ENCODE measurements at places on chromosomes 7 and 10.

- H3K4me3 ChIP-seq: no peak overlapping the region
- H3K27me3 ChIP-seq: no peaks in the 10 kb centered on the region
- no peaks in the 10 kb centered on the region for H3K4me1 ChIP-seq
- peak; percentile 3 for DNase-seq
- no peak overlapping the region for H3K27ac ChIP-seq
- no peaks in the 10 kb centered on the region for H3K36me3 ChIP-seq
These were observed 46.1 kb downstream of the C1GALT1 start for GRCh38 chr7:7228472-7228871.

- H3K4me1 ChIP-seq: no peaks in the 10 kb centered on the region
- no peaks in the 10 kb centered on the region for H3K27me3 ChIP-seq
- no peak overlapping the region for H3K4me3 ChIP-seq
- H3K27ac ChIP-seq: no peak overlapping the region
- DNase-seq: no peak
These were observed 28.6 kb downstream of the PON3 start for GRCh38 chr7:95367606-95368005.

GRCh38 chr7:96784597-96784996, 75.0 kb upstream of the SEM1 start:
- no peaks in the 10 kb centered on the region for H3K27me3 ChIP-seq
- no peak overlapping the region for H3K27ac ChIP-seq
- no peaks in the 10 kb centered on the region for H3K4me1 ChIP-seq
- no peak overlapping the region for H3K4me3 ChIP-seq

DNA sequence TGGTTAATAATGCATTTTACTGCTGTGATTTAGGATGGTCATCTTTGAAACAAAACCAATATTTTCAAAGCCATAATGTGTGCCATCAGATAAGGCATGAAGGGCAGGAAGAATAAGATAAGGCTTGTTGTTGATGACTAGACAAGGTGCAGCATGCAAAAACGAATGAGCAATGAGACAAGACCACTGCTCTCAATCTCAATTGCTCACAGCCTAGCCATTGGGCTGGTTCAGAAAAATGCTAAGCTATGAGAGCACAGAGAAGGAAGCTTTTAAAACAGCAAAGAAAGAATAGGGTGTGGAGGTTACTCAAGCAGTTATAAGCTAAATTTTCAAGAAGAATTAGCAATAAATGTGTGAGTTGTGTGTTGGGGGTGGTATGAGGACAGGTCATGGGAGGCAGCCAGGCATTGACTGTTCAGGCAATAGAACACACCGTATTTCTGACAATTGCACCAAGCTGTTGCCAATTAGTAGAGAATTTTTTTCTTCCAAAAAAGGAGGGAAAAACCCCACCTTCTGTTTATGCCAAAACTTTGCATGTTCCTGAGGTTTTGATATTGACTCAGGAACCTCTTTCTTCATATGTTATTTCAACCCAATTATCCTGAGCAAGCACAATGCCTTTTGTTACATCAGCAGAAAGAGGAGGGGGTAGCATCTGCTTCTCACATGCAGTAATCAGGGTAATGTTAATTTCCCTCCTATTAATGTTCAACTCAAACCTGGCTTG, 276.5 kb downstream of the HDAC9 start:
- no peak overlapping the region for H3K27ac ChIP-seq
- H3K4me1 ChIP-seq: peaks cover 39% of the 10 kb centered on the region
- DNase-seq: no peak
- H3K4me3 ChIP-seq: no peak overlapping the region
- H3K27me3 ChIP-seq: no peaks in the 10 kb centered on the region

GRCh38 chr10:100886963-100887362, 25.8 kb upstream of the SLF2 start:
- H3K4me1 ChIP-seq: peaks cover 36% of the 10 kb centered on the region
- no peak for DNase-seq
- no peaks in the 10 kb centered on the region for H3K36me3 ChIP-seq

DNA sequence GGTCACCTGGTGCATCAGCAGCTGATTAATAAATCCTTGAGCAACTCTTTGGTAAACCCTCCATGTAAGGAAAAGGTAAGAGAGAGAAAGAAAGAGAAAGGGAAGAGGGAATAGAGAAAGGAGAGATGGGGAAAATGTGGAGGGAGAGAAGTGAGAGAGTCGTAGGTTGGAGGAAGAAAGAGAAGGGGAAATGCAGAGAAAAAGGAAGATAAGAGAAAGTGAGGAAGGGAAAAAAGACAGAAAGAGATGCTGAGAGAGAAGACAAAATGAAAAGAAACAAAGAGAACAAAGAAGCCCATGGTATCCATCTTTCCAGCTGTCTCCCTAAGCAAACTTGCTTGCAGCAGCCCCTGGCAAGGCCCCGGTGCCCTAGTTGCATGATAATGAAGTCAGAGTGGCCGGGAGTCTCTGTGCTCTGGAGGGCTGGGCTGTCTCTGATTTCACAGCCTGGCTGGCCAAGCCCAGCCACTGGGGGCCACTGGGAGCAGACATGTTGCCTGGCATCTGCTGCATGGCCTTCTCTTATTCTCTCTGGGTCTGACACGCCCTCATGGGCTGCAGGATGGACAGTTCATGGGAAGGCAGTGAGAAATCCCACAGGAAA, 48.4 kb downstream of the PRR15 start:
- no peak for DNase-seq
- no peaks in the 10 kb centered on the region for H3K27me3 ChIP-seq
- H3K36me3 ChIP-seq: no peaks in the 10 kb centered on the region

DNA sequence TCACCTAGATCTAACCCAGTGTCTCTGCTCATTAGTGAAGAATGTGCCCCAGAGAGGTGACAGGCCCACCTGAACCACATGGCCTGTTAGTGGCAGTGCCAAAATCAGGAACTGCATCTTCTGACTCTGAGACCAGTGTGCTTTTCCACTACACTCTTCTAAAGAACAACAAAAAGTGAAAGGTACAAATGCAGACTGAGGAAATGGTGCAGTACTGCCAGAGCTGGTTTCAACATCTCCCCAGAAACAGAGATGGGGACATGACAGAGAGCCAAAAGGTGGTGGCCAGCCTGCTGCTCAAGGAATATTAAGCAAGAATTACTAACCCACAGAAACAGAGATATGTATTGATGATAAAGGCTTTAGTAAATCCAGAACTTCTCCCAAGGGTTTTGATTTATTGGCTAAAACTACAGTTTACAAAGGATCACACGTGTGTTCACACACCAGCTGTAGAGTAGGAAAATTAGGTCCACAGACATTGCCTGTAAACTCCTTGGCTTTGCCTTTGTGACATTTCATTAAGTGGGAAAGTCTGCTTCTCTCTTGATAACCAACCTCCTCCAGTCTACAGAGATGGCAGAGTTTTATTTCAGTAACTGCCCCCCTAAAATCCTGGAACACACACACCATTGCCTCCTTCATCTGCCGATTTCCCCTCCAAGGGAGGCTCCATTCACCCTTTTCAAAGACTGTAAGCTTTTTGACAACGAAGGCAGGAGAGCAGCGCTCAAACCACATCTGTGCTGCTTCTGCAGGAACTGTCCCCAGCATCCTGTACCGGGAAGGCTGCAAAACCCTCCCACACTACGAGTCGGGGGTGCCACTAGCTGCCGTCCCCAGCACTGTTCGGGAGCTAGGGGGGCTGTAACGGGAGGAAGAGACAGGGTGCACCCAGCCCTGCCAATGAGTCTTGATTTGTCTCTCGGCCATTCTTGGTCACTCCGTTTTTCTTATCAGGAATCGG, 29.8 kb downstream of the GSDME start:
- H3K27ac ChIP-seq: no peak overlapping the region
- H3K36me3 ChIP-seq: no peaks in the 10 kb centered on the region
- no peak overlapping the region for H3K4me3 ChIP-seq
- peaks cover 11% of the 10 kb centered on the region for H3K4me1 ChIP-seq
- DNase-seq: no peak

DNA sequence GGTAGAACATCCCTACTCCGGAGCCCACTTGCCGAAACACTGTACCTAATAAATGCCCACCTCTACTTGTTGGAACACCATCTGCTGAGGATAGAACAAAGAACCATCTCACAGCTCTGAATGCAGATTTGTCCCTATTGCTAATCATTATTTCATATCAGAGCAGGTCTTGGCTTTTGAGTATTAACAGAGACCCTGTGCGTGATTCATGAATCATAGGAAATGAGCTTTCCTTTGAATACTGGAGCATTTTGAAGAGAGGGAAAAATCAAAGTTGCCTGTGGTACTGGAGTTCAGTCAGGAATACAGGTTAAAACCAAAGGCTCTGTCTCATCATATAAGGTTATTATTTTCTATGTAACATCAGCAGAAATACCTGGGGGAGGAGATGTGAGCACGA, 1132.3 kb downstream of the XPNPEP1 start:
- no peaks in the 10 kb centered on the region for H3K36me3 ChIP-seq
- no peak for DNase-seq
- H3K4me3 ChIP-seq: no peak overlapping the region
- H3K27me3 ChIP-seq: no peaks in the 10 kb centered on the region
- H3K27ac ChIP-seq: peak overlapping the region; percentile 37
- peaks cover 26% of the 10 kb centered on the region for H3K4me1 ChIP-seq

GRCh38 chr10:12405342-12406320, 56.3 kb downstream of the CAMK1D start:
- no peaks in the 10 kb centered on the region for H3K27me3 ChIP-seq
- peak; percentile 55 for DNase-seq
- H3K4me1 ChIP-seq: peaks cover 12% of the 10 kb centered on the region
- H3K4me3 ChIP-seq: no peak overlapping the region

DNA sequence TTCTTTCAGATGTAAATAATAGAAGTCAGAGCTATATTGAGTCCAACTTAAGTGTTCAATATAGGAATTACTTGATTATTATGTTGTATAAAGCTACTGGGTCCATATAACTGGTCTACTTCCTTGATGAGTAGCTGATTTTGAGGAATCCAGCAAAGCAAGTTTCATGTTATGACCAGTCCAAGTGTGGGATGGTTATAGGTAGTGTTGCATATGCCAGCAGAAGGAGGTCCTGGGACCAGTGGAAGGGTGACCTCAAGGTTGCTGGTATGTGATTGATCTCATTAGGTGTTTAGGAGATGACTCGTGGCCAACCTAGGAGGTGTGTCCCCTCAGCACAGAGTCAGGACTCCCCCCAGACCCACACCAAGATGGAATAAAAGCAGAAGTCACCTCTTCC, 551.5 kb downstream of the KCNMA1 start:
- DNase-seq: no peak
- no peak overlapping the region for H3K27ac ChIP-seq
- no peak overlapping the region for H3K4me3 ChIP-seq
- no peaks in the 10 kb centered on the region for H3K27me3 ChIP-seq
- no peaks in the 10 kb centered on the region for H3K36me3 ChIP-seq

- H3K27ac ChIP-seq: no peak overlapping the region
- H3K36me3 ChIP-seq: no peaks in the 10 kb centered on the region
- peaks cover under 1% of the 10 kb centered on the region for H3K4me1 ChIP-seq
- no peaks in the 10 kb centered on the region for H3K27me3 ChIP-seq
- no peak overlapping the region for H3K4me3 ChIP-seq
These were observed 34.4 kb downstream of the PLEKHA8 start for GRCh38 chr7:30062587-30062986.

DNA sequence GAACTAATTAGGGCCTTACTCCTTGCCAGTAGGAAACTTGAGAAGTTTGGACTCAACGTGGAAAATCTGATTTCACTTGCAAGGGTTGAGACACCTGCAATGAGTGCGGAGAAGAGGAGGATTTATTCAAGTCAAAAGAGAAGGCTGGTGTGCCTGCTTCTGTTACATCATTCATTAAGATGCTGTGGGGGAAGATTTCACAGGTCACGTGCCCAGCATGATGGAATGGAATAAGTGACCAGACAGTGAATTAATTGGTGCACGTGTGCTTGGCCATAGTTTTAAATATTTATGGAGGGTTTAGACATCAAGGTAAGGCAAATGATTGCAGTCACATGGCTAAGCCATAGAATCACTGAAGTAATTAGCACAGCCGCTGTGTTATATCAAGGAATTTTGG, 155.0 kb downstream of the C7orf25 start:
- H3K4me3 ChIP-seq: no peak overlapping the region
- no peak overlapping the region for H3K27ac ChIP-seq
- no peaks in the 10 kb centered on the region for H3K27me3 ChIP-seq
- H3K4me1 ChIP-seq: no peaks in the 10 kb centered on the region
- no peak for DNase-seq

DNA sequence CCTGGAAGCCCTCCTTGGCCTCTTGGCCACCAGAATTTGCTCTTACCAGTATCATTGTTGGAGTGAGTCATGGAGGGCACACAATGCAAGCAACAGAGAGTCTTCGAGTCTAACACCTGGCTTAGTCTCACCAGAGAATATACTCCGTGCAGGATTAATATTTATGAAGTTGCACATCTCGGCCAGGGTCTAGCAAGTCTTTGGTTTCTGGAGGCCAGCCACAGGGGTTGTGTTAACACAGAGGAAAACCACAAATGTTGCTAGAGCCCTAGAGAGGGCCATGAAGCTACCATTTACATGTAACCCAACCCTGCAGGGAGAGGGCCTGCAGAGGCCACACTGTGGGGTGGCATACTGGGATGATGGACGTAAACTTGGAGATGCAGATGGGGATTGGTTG, 71.8 kb downstream of the MTPN start:
- H3K27ac ChIP-seq: no peak overlapping the region
- DNase-seq: no peak
- H3K36me3 ChIP-seq: no peaks in the 10 kb centered on the region
- H3K4me3 ChIP-seq: no peak overlapping the region
- no peaks in the 10 kb centered on the region for H3K27me3 ChIP-seq
- H3K4me1 ChIP-seq: no peaks in the 10 kb centered on the region

DNA sequence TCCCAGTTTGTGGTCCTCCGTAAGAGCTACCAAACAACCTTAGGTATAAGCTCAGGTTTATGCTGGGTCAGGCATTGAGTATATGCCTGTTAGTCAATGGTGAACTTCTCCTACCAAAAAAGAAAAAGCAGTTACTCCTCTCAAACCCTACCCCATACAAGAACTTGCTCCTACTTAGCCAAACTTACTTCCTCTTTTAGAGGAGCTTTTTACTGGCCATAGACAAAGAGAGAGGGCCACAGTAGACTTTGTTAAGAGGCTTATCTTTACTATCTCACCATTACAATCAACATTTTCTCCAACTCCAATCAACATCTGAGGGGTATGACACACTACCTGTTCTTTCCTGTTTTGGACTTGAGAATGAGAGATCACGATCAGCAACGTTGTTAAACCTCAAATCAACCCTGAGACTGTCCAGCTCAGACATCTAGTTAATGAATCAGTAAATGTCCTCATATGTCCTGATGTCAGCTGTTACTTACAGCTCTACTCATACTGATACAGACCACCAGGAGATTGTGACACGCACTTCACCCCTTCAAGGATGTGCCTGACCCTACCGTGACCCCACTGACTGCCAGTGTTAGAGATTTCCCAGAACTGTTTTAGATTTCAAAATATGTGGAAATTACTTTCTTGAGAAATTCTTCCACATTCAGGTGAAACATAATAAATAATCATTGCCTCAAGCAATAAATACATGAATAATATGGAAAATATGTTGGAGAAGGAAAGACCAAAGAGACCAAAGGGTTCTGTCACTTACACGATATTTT, 18.4 kb upstream of the CCDC71L start:
- no peak overlapping the region for H3K27ac ChIP-seq
- no peak overlapping the region for H3K4me3 ChIP-seq
- peaks cover 5% of the 10 kb centered on the region for H3K4me1 ChIP-seq
- H3K27me3 ChIP-seq: no peaks in the 10 kb centered on the region
- H3K36me3 ChIP-seq: no peaks in the 10 kb centered on the region

Measured in astrocyte (in vitro differentiated cells and primary cell).